ENCODE measurements at places on chromosomes 2 and 18.

DNA sequence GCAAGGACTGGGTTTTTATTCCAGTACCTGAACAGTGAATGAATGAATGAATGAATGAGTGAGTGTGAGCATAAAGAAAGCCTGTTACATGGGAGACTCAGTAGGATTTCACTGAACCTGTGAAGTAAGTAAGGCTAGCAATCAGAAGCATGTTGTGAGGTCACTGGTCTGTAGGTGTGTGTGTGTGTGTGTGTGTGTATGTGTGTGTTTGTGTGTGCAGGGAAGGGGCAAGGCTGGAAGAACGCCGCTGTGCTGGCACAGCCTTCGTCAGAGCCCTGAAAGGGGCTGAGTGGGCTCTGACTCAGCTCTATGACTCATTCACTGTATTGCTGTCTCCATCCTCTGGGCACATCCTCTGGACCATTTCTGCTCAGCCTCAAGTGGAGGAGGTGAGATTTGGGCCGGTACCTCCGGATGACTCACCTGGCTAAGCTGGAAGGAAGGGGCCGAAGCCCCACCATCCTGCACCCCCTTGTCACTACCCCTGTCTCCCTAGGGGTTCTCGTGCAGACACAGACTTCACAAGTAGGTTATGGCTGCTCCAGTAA, 51.4 kb upstream of the MRPL33 start:
- DNase-seq = peak; percentile 64

DNA sequence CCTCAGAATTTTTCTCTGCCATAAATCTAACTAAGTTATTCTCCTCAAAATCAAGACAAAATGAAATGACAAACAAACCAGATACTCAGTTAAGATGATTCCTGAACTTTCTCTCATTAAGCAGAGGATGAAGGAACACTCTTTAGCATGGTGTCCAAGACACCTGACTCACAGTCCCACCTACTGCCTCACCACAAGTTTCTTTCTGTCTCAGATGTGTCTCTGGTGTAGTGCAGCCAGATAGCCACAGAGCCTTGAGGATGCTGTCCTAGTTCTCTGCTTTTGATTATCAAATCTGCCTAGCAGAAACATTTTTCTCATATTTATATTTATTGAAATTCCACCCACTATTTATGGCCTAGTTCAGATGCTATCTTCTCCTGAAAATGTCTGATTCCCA, 103.6 kb upstream of the TMEM200C start:
- DNase-seq = no peak

DNA sequence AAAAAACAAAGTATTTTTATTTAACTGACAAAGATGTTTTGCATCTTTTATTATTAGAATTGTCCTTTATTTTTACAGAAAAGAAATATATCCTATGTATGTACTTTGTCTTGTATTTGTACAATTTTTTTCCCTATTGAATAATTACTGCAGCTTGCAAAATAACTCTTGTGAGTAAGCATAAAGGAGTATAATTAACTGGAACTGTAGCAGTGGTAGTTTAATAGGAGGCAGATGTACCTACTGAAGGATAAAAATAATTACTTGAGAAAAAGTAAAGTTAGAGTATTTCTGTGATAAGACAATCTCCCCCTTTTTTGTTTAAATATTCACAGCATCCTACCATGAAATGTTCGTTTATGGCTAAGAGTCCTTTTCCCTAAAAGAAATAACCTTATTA, 34.7 kb downstream of the EHBP1 start:
- DNase-seq = no peak

DNA sequence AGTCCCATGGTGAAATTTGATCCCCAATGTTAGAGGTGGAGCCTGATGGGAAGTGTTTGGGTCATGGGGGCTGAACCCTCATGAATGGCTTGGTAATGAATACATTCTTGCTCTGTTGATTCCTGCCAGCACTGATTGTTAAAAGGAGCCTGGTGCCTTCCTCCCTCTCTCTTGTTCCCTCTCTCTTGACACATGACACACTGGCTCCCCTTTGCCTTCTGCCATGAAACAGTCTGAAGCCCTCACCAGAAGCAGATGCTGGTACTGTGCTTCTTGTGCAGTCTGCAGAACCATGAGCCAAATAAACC, 30.6 kb upstream of the EPC2 start:
- DNase-seq = no peak

GRCh38 chr18:77136871-77137665, 4.5 kb upstream of the MBP start:
- no peak for DNase-seq

DNA sequence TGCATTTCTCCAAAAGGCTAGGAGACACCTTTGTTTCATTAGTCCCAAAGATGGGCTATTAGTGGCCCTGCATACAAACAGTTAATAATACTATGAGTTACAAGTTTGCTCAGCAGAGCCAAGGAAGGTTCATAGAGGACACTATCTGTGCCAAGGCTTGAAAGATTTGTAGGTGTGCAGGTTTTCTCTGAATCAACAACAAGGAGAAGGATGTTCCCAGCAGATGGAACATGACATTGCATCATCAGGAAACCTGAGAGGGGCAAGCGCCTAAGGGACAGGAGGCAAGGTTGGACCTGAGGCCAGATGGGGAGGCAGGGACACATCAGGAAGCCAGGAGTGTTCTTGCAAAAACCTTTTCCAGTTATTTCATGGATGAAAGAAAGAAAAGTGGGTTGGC, 35.4 kb upstream of the STK17B start:
- no peak for DNase-seq

Data from NK-92 treated with Interleukin-12 subunit alpha and Interleukin-12 subunit beta, amount 100 ng/mL, for 24 hours (cell line).